ENCODE measurements at places on chromosomes 3 and 15. TPM values are rescaled to one million over a fixed set of nuclear protein-coding genes. Genes with fewer than 3 reads are reported as not detected.

GRCh38 chr3:116280130-116280740 lies 165.1 kb downstream of the LSAMP start:
- H3K4me1 ChIP-seq, result no peaks in the 10 kb centered on the region
- H3K4me3 ChIP-seq, result no peak overlapping the region
- no peak overlapping the region for H3K27ac ChIP-seq
- no peaks in the 10 kb centered on the region for H3K27me3 ChIP-seq

Gene IMPG2
- total RNA-seq, result 0.72 TPM

DNA sequence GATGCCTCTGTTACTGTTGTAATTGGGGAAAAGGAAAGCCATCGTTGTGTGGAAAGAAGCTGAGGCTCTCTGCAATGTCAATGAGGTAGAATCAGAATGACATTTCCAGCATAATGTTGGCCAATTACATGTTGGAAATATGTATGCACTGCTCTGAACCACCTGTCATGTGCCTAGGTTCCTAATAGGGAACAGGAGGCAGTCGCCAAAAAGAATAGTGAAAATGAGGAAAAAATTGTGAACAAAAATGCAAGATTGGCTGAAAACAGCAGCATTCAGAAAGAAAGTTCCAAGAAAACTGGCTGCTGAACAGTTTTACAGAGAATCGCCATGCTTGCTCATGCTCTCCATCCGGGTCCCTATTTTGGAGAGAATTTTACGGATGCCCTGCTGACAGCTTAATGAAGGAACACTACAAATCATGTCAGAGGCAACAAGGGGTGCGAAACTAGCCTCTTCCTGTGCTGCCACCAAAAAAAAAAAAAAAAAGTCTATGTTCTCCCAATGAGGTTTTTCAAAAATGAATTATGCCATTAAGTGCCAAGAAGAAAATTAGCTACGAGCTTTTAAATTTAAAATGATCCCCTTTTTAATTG lies 305.9 kb upstream of the ARRDC4 start:
- H3K27me3 ChIP-seq, result peaks cover 35% of the 10 kb centered on the region
- peaks cover 7% of the 10 kb centered on the region for H3K4me1 ChIP-seq
- H3K36me3 ChIP-seq, result no peaks in the 10 kb centered on the region
- no peak overlapping the region for H3K27ac ChIP-seq

Gene POC1A
- total RNA-seq, result 2.6 TPM

DNA sequence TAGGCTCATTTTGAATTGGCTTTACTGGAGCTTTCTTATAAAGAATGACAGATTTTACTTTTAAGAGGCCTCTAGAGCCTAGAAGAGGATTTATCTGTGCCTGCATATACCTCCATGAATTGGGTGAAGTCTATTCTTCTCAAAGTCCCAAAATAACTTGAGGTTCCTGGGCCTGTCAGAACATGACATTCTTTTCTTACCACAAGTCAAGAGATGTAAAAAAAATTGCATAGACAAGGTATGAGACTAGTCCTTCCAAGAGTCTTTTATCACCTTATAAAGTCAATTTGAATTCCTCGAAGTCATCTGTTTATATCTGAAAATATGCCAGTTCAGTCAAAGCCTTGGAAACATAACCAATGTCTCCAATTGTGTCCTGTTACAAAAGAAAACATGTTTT lies 17.2 kb upstream of the CD200 start:
- peaks cover 7% of the 10 kb centered on the region for H3K4me1 ChIP-seq
- H3K27ac ChIP-seq, result no peak overlapping the region
- no peaks in the 10 kb centered on the region for H3K27me3 ChIP-seq
- no peaks in the 10 kb centered on the region for H3K36me3 ChIP-seq
- H3K4me3 ChIP-seq, result no peak overlapping the region

GRCh38 chr3:5531741-5532290 lies 344.3 kb downstream of the EDEM1 start:
- no peak overlapping the region for H3K4me3 ChIP-seq
- no peaks in the 10 kb centered on the region for H3K36me3 ChIP-seq
- no peaks in the 10 kb centered on the region for H3K27me3 ChIP-seq

Gene GOLGA8G
- total RNA-seq, result not detected

Gene KLF15
- total RNA-seq, result 16.7 TPM

Gene RPL32
- 897 TPM for total RNA-seq

DNA sequence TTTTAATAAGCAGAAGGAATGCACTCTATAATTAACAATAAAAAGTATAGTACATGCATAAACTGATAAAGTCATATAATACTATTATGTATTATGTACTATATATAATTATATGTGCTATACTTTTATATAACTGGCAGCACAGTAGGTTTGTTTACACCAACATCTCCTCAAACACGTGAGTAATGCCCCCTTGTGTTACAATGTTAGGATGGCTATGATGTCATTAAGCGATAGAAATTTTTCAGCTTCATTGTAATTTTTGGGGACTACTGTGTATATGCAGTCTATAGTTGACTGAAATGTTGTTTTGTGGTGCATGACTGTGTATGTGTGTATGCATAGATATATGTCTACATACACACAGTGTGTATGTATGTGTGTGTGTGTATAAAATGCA lies 100.6 kb downstream of the SLMAP start:
- H3K27ac ChIP-seq, result no peak overlapping the region
- no peaks in the 10 kb centered on the region for H3K27me3 ChIP-seq
- H3K4me1 ChIP-seq, result no peaks in the 10 kb centered on the region
- H3K36me3 ChIP-seq, result no peaks in the 10 kb centered on the region

DNA sequence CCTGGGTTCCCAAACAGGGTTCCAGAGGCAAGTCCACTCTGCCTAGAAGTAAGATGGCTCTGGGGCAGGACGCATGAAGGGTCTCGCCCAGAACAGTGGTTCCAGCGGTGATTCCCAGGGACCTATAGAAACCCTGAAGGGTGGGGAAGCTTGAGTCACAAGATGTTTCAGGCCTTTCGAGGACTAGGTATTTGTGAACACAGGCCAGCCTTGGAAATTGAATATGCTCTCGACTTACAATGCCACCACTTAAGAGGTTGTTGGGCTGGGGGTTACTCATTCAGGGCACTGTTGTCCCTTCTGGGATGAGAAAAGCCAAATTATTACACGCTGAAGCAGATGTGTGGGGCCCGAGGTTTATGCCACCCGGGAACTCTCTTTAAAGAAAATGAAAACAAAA lies 152.0 kb downstream of the TJP1 start:
- no peaks in the 10 kb centered on the region for H3K27me3 ChIP-seq
- H3K36me3 ChIP-seq, result no peaks in the 10 kb centered on the region
- H3K4me3 ChIP-seq, result no peak overlapping the region
- peaks cover 8% of the 10 kb centered on the region for H3K4me1 ChIP-seq
- DNase-seq, result no peak

DNA sequence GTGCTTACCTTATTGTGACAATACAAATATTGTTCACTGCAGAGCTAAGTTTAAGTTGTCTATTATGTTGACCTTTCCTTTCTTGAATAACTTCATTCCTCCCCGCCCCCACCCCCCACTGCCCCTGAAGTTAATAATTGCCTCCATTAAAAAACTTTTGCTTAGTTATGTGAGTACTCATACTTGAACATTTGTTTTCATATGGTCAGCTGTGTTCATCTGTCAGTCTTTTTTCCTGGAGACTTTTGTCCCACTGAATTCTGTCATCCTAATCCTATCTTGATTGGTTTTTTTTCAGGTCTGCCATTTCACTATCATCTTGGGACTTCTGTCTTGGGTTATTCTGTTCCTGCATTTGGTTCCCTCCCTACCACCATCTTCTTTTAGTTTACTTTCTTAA lies 8.5 kb downstream of the SLC25A36 start:
- H3K27me3 ChIP-seq, result no peaks in the 10 kb centered on the region
- peaks cover 17% of the 10 kb centered on the region for H3K4me1 ChIP-seq
- DNase-seq, result no peak
- no peak overlapping the region for H3K4me3 ChIP-seq
- no peaks in the 10 kb centered on the region for H3K36me3 ChIP-seq

GRCh38 chr3:113746548-113747282 lies at the start of gene ATP6V1A:
Gene ATP6V1A, plus strand, starts transcription at chr3:113747035. Its CDS starts 31,719 bp downstream, at chr3:113778754.
- peaks cover 29% of the 10 kb centered on the region for H3K4me1 ChIP-seq
- DNase-seq, result peak; percentile 95
- H3K27me3 ChIP-seq, result no peaks in the 10 kb centered on the region

DNA sequence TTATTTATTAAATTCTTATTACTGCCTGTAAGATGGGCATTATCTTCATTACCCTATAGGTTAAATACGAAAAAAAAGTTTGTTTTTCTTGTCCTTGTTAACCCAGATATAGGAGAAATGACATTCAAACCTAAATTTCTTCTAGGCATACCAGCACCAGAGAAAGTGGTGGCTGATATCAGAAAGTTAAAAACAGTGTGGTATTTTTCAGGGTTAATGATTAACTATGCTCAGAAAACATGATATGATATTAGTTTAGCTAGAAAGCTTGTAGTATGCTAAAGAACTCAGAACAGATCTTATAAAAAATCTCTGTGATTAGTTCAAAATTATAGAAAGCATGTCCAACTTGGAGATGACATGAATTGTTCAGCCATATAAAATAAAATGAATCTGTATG lies 630.5 kb upstream of the EPHA6 start:
- no peak overlapping the region for H3K4me3 ChIP-seq
- H3K27ac ChIP-seq, result no peak overlapping the region
- no peaks in the 10 kb centered on the region for H3K27me3 ChIP-seq
- H3K4me1 ChIP-seq, result no peaks in the 10 kb centered on the region
- no peak for DNase-seq

Measured in hepatocyte (in vitro differentiated cells).